ENCODE measurements at places on chromosomes 12 and 14.

- peak; percentile 41 for DNase-seq
Observed at GRCh38 chr14:58199726-58200479, at the start of gene ACTR10. ACTR10 (plus strand) TSS chr14:58200149; CDS start chr14:58200218, 69 bp downstream.

- no peak for DNase-seq
Observed at GRCh38 chr12:66648033-66648735, 30.7 kb downstream of the GRIP1 start.

GRCh38 chr12:109756457-109756856 is 42.8 kb downstream of the FAM222A start:
- no peak for DNase-seq

DNA sequence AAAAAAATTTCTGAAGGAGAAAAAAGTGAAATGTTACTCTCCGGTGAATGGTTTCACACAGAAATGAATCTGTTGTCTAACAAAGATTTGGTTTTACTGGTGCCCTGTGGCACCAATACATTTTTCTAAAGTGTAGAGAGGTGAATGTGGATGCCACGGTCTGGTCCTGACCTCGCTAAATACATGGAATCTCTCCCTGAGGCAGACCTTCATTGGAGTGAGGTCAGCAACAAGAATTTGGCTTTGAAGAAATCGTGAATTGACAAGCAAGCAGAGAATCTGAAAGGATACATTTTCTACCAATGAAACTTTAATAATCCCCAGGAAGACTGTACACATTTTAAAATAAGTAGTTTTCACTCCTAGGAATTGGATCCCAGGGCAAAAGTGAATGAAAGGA is 81.2 kb upstream of the OTOGL start:
- DNase-seq = no peak

DNA sequence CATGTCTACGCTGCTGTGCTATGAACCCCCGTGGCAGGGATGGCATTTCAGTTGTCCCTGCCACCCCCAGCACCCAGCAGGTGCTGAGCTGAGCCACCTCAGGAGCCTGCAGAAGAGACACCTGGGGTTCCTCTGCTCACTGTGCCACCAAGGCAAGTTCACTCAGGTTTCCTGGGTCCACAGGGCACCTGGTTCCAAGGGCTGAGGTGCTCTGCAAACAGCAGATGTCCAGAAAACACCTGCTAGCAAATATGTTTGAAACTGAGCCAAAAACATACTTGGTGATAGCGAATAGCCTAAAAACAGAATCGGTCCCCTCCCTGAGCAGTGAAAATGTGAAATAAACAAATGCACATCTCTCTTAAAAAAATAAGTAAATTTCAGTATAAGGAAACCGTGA is 35.6 kb upstream of the GPR68 start:
- DNase-seq = no peak

DNA sequence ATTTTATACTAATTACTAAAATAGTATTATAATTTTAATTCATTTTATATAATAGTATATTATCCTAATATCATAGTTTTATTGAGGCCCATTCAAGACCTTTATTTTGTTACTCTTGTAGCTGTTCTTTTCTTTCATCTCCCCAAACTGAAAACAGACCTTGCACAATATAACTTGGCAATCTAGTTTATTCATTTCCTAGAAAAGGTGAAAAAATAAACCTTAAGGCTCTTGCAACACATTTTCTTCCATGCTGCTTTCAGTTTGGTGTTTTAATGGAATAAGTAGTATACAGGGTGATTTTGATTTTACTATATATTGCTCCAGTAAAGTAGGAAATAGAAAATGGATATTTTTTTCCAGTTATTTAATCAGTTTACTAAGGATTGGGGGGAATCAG is 174.0 kb downstream of the SLC2A13 start:
- no peak for DNase-seq

DNA sequence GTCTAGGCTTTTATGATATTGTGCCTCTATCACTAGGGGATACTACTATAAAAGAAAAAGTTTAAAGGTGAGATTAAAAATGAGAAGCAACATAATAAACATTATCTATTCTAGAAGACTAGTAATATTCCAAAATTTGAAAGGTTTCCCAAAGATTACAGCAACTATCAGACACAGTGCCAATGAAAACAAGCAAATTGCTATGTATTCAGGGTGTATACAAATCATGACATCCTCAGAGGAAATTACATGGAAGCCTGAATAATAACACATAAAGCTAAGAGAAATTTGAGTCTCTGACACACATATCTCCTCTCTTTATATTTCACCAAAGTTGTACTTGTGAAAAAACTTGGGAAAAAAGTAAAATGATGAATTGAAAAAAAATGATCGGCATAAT is 327.0 kb downstream of the SEC23A start:
- no peak for DNase-seq

- no peak for DNase-seq
Observed at GRCh38 chr14:104895786-104896661, 28.7 kb upstream of the PLD4 start.

DNA sequence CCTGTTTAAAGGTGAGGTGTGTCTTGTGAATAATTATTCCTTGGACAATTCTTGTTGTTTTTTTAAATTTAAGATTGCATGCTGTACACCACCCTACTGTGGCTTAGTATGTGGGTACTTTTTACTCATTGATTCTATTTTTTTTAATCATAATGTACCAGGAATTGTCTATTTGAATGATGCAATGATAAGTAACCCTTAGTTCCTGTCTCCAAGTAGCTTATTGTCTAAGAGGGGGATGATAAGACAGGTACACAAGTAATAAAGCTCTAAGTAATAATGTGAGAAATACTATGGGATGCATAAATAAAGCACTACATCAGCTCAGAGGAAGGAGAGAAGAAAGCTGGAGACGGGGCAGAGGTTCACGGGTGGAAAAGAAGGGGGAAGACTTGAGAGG is 90.9 kb downstream of the MYRFL start:
- no peak for DNase-seq

DNA sequence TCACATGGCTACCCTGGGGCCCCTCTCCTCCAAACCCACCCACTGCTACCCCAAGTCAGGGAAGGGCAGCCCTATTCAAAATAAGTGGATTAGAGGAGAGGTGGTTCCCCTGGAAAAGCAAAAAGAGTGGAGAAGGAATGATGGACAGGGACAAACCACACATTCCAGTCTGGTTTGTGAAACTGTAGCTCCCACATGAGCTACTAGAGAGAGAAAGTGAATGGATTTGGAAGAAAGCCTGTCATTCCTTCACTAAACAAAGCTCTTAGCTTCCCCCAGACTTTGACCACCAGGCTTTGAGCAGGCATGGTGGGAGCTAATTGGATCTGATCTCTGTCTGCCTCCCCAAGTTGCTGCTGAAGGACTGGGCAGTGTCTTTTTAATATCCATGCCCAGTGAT is 28.0 kb downstream of the CCDC63 start:
- no peak for DNase-seq

DNA sequence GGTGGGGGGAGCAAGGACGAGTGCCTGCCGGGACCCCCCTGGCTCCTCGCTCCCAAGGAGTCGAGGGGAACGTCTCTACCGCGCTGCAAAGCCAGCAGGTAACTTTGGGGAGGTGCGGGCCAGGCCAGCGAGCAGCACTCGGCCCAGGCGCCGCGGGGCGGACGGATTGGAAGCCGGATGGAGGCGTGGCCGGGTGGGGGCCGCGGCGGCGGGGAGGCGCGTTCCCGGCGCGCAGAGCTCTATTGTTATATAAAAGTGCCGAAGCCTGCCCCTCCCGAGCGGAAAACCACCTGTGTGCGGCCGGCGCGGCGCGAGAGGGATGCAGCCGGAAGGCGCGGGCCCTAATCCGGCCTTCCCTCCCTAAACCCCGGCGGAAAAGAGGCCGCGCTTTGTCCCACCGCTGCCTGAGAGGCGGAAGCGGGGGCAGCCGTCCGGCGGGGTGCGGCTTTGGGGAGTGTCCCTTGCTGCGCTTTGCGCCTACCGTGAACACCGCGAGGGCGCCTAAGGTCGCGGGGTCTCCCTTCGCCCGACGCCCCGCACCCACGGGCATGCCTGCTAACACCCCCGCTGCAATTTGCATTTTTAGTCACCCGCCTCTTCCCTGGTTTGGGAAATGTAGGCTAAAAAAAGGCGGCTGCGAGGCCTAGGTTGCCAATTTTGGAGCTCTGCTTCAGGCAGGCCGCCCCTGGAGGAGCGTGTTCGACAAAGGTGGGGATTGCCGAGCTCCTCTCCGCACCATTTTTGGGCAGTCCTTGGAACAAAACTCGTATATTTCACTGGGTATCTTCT is 1.7 kb upstream of the DUSP6 start:
- peak; percentile 23 for DNase-seq

DNA sequence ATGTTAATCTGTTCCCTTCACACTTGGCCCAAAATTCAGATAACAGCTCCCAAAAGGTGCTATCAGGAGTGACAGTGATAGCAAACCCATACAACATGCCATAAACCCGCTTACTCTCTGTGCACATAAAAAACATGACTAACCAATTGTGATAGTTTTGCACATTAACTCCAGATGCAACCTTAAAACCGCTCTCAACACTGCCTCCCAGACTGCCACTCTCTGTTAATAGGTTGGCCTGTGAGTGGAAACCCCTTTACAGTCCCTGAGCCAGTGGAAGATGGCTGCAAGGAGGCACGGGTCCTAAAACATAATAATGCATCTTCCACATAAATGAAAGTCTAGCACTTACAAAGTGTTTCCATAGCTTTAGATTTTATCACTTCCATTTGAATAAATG is 12.0 kb upstream of the TMTC1 start:
- no peak for DNase-seq

DNA sequence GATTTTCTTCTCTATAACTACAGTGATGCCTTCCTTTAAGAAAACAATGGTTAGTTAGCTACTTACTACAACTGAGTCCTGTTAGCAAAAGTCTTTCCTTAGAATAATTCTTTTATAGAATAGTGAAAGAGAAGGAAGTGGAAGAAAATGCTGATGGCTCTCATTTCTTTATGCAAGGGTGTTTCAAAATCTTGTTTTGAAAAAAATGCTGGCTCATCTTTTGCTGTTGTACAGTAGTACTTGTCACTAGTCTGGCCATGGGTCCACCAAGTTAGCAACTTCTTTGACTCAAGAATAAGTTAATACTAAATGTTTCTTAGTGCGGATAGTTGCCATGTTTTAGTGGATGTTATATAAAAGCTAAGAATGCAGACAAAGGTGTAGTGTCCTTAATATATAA is 225.4 kb downstream of the PTPRO start:
- DNase-seq = no peak

GRCh38 chr12:117282490-117282889 is 78.9 kb downstream of the NOS1 start:
- DNase-seq = no peak

- DNase-seq = no peak
Observed at GRCh38 chr14:50964683-50965390, 20.6 kb upstream of the PYGL start.

- DNase-seq = no peak
Observed at GRCh38 chr14:53963320-53964227, 6.9 kb upstream of the BMP4 start.

GRCh38 chr14:92496191-92496857 is 17.3 kb upstream of the RIN3 start:
- no peak for DNase-seq

DNA sequence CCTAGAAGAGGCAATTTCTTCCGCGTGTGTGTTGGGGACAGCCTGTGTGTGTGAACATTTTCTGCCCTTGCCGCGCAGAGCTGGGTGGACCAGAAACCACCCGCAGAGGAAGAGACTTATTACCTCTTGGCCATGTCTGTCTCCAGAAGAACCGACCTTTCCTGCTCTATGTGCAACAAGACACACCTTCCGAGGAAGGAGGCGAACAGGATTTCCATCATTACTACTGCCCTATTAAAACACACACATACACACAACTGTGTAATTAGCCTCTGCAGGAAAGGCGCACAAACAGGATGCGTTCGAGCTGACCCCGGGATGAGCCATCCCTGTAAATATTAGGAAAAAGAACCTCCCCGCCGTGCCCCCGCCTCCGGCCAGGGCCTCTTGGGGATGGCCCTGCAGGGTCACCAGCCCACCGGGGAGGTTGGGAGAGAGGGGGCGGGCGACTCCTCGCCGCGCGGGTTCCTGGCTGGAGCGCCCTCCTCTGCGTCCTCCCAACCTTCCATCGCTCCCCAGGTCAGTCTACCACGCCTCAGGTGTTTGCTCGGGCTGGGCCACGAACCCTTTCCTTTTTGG is 484 bp upstream of the PRKCH start:
- DNase-seq = no peak

DNA sequence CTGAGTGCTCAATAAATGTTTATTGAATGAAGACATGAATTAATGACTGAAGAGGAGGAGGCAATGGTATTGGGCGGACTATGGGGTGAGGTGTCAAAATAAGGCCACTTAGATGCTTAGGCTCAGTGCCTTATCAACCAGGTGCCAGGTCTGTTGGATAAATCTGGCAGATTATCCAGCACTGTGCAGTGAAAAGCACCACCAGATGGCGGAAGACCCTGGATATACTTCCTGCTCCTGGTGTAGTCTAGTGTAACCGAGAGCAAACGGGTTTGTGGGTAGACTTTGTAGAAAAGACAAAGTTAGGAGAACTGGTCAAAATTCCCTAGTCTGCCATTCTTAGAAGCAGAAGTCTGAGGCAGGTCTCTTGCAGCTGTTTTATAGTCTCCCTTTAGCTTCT is 306.3 kb downstream of the ATP23 start:
- no peak for DNase-seq

- no peak for DNase-seq
Observed at GRCh38 chr14:32571995-32572866, 243.1 kb downstream of the AKAP6 start.

DNA sequence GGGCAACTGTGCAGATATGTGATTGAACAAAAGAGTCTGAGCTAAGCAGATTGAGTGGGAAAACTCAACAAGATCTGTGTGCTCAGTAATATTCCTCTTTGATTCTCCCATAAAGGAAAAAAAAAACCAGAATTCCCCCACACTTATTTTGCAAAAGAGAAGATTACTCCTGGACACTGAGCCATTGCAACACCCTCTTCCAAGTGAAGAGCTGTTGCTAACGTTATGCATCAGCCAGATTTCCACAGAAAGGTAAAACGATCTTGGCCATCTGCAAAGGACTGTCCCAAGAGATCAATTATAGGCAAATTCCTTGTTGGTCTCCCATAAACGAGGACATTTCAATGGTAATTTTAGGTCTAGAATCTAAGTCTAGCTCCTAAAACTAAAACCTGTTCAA is 587.7 kb downstream of the C12orf50 start:
- DNase-seq = no peak

- no peak for DNase-seq
Observed at GRCh38 chr14:102917056-102917385, 5.4 kb upstream of the AMN start.

DNA sequence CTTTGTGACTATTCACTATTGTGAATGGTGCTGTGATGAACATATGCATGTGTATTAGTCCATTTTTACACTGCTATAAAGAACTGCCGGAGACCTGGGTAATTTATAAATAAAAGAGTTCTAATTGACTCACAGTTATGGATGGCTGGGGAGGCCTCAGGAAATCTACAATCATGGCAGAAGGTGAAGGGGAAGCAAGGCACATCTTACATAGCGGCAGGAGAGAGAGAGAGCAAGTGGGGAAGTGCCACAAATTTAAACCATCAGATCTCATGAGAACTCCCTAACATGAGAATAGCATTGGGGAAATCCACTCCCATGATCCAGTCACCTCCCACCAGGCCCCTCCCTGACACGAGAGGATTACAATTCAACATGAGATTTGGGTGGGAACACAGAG is 90.8 kb downstream of the ATP23 start:
- no peak for DNase-seq
